GM10248 (cell line): ENCODE measurements at places on chromosomes 3 and 15.

DNA sequence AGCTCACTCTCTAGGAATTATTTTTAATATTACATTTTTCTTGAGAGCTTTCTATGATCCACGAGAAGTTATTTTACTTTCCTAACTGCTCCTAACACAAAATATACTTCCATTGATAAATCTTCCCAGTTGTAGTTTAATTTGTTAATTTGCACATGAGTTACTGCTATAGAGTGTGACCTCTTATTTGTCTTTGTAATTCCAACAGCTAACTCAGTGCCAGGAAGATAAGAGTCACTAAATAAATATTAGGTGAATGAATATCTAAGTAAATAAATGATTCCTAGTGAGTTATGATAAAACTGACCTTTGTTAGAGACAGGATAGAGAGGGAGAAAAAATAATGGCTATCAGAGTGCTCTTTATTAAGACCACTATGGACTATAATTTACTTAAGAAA lies 319.9 kb downstream of the NAALADL2 start:
- no peak for DNase-seq

- DNase-seq = peak; percentile 31
These were observed 74.7 kb upstream of the ACKR4 start for GRCh38 chr3:132522353-132522752.

GRCh38 chr3:22039161-22039560 lies 288.2 kb upstream of the ZNF385D start:
- DNase-seq = no peak

- no peak for DNase-seq
These were observed 20.4 kb downstream of the XPC start for GRCh38 chr3:14157951-14158350.
